ENCODE measurements at places on chromosomes 7 and 10. TPM values are rescaled to one million over a fixed set of nuclear protein-coding genes. Genes with fewer than 3 reads are reported as not detected.

Gene TMEM140
- total RNA-seq, result not detected

Gene CTNNA3
- 3.3 TPM for total RNA-seq

Gene IGF2BP3
- total RNA-seq, result 47.0 TPM

Gene CLDN4
- 0.54 TPM for total RNA-seq

- H3K36me3 ChIP-seq, result no peaks in the 10 kb centered on the region
- H3K27me3 ChIP-seq, result peaks cover 2% of the 10 kb centered on the region
- no peak overlapping the region for H3K27ac ChIP-seq
- peaks cover 14% of the 10 kb centered on the region for H3K4me1 ChIP-seq
- H3K4me3 ChIP-seq, result no peak overlapping the region
Observed at GRCh38 chr10:83075016-83075814, 1064.1 kb upstream of the GHITM start.

DNA sequence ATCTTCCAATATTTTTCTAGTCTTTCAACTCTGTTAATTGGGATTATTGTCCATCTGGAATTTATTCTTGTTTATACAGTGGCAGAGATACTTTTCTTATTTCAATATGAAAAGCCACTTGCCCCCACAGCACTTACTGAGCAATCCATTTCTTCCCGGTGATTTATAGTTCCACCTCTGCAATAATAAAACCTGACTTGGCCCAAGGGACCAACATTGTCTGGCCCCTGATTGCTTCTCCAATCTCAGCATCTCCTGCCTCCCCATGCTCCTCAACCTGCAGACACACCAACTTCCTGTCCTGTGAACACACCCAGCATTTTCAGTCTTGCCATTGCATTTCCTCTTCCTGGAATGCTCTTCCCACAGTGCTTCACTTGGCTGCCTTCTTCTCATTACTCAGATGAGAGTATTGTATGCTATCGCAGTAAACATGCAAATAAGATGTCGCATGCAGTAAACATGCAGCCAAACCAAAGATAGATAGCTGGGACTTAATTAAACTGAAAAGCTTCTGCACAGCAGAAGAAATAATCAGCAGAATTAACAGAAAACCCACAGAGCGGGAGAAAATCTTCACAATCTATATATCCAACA is 19.5 kb downstream of the ITGA8 start:
- H3K27me3 ChIP-seq, result no peaks in the 10 kb centered on the region
- H3K27ac ChIP-seq, result no peak overlapping the region
- no peak overlapping the region for H3K4me3 ChIP-seq
- peaks cover 7% of the 10 kb centered on the region for H3K4me1 ChIP-seq

DNA sequence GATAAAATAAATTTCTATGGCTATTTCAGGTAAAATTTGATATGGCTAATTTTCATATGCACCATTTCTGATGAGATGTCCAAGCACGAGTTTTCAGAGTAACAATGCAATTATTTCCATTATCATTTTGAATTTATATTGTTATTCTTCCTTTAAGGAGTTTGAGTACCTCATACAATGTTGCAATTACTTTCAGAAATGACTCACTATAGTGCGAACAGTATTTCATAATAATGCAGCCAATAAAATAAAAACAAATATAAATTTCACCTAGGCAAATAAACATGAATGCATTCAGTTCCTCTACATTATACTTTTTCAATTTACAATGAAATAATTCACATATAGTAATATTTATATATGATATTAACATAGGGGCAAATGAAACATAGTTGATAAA is 78.8 kb upstream of the LRRN3 start:
- no peaks in the 10 kb centered on the region for H3K27me3 ChIP-seq
- no peaks in the 10 kb centered on the region for H3K36me3 ChIP-seq
- DNase-seq, result no peak
- no peaks in the 10 kb centered on the region for H3K4me1 ChIP-seq

DNA sequence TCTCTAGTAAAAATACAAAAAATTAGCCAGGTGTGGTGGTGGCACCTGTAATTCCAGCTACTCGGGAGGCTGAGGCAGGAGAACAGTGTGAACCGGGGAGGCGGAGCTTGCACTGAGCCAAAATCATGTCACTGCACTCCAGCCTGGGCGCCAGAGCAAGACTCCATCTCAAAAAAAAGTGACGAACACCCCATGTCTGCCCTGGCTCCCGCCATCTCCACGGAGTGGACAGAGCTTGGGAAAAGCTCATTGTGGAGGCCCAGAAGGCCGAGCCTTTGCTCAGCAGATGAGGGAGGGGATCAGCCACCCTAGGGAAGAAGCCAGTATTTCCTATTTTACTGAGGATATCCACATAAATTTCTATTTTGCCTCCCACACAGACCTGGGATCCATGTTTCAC is 136.8 kb downstream of the DIP2C start:
- peaks cover 4% of the 10 kb centered on the region for H3K27me3 ChIP-seq
- no peaks in the 10 kb centered on the region for H3K36me3 ChIP-seq
- no peak for DNase-seq

DNA sequence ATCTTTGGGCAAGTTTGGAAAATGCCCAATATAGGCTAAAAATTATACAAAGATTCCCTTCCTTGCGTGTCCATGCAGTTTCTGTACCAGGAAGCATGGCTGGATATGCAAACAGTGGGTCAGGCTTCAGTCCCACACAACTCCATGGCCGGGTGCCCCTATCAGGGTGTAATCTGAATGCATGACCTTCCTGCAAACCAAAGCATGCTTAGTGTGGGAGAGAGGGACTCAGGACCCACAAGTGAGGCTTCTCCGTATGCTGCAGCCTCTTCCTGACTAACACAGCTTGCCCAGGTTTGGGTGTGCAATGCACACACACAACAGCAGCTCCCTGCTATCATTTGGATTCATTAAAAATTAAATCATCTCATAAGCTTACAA is 8.5 kb downstream of the AKR1B10 start:
- no peaks in the 10 kb centered on the region for H3K4me1 ChIP-seq
- no peak for DNase-seq
- no peak overlapping the region for H3K27ac ChIP-seq
- H3K36me3 ChIP-seq, result no peaks in the 10 kb centered on the region

- peaks cover 4% of the 10 kb centered on the region for H3K27me3 ChIP-seq
- no peak overlapping the region for H3K4me3 ChIP-seq
- peaks cover 7% of the 10 kb centered on the region for H3K36me3 ChIP-seq
- DNase-seq, result no peak
- H3K27ac ChIP-seq, result peak overlapping the region; percentile 86
Observed at GRCh38 chr7:90988996-90989765, 275.1 kb upstream of the FZD1 start.

DNA sequence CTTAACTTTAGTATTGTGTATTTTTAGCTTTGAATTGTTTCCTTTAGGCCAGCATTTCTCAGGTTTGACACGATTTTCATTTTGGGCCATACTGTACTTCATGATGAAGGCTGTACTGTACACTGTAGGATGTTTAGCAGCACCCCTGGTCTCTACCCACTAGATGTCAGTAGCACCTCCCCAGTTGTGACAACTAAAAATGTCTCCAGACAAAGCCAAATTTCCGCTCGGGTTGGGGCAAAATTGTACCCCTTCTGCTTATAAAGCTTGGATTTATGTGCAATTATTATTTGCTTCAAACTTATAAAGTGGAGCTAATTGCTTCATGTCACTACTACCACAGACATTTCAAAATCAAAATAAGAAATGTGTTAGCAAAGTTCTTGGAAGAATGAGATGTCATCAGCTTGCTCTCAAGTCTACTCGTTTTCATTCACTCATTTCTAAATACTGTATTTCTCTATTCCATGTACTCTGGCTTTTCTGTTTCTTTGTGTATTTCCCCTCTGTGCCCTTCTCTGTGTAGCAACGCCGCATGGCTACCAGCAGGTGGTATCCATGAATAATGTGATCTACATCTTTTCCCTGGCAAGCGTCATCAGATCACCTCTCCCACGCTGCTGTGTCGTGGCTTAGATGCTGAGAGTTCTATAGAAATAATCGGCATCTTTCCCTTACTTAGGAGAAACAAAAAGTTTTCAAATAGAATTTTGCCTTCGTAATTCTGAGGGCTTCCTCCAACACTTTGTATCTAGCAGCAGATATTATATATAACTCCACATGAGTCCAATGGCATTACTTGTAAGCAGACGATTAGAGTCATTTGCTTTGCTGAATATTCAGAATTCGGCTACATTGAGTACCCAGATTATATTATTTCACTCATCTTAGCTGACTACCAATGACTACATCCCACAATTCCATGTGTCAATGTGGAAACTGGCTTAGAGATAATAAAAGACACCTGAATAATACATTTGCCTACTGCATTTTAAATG is 47.8 kb upstream of the CALCR start:
- peaks cover 2% of the 10 kb centered on the region for H3K27me3 ChIP-seq
- peaks cover 5% of the 10 kb centered on the region for H3K36me3 ChIP-seq
- peaks cover 3% of the 10 kb centered on the region for H3K4me1 ChIP-seq
- peak overlapping the region; percentile 85 for H3K27ac ChIP-seq
- DNase-seq, result peak; percentile 31
- H3K4me3 ChIP-seq, result peak overlapping the region; percentile 56

- H3K27me3 ChIP-seq, result no peaks in the 10 kb centered on the region
- peaks cover 4% of the 10 kb centered on the region for H3K36me3 ChIP-seq
- H3K4me1 ChIP-seq, result peaks cover 9% of the 10 kb centered on the region
- H3K4me3 ChIP-seq, result no peak overlapping the region
- DNase-seq, result no peak
- H3K27ac ChIP-seq, result no peak overlapping the region
Observed at GRCh38 chr7:37598824-37599223, 84.7 kb upstream of the GPR141 start.

DNA sequence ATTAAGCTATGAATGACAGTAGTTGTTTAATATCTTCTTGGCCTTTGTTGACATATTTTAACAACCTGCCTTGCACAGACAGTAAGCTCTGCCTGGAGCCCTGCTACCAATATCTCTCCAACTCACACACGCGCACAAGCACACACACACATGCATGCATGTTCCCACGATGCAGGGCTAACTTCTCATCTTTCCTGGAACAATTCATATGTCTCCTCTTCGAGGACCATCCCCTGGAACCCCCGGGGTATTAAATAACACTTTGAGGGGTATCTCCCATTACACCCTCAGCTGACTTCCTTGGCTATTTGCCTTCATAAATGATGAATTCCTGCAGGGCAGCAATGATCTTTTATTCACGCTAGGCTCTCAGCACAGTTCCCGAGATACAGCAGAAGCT is 258.0 kb downstream of the TRIL start:
- peaks cover 11% of the 10 kb centered on the region for H3K27me3 ChIP-seq
- no peak for DNase-seq

DNA sequence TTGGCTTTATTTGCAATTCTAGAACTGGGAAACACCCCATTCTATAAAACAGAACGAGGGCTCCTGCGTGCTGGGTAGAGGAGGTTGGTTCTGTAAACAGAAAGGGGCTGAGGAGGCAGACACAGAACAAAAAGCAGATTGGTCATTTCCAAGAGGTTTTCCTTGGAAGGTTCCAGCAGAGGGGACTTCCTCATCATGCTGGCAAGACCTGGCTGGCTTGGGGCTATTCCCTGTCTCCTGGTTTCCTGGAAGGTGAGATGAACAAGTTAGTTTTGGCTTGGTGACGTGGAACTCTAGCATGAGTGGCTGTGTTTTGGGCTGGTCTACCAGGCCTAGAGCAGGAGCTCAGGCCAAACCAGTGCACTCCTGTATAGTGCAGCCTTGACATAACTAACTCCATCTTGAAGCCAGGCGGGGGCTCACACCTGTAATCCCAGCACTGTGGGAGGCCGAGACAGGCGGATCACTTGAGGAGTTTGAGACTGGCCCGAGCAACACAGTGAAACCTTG is 26.1 kb upstream of the DNAJB6 start:
- H3K4me1 ChIP-seq, result peaks cover 8% of the 10 kb centered on the region
- peaks cover 2% of the 10 kb centered on the region for H3K27me3 ChIP-seq
- no peaks in the 10 kb centered on the region for H3K36me3 ChIP-seq
- H3K4me3 ChIP-seq, result no peak overlapping the region
- H3K27ac ChIP-seq, result no peak overlapping the region
- no peak for DNase-seq

DNA sequence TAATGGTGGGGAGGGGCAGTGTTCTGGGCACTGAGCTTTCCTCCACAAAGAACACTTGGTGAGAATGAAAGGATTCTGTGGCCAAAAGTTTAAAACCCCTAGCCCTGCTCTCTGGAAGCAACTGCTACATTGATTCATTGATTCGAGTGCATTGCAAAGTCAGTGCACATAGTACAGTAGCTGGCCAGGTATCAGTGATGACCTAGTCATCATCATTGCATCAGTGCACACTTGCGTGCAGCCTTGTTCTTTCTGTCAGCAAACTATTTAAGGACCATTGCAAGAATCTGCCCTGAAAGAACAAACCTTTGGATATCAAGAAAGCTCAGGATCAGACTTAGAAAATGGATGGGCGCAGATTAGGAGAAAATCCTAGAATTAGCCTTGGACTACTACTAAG is 47.4 kb downstream of the CUL1 start:
- peaks cover 8% of the 10 kb centered on the region for H3K4me1 ChIP-seq
- no peak overlapping the region for H3K27ac ChIP-seq
- H3K36me3 ChIP-seq, result peaks cover 18% of the 10 kb centered on the region

- no peaks in the 10 kb centered on the region for H3K4me1 ChIP-seq
- DNase-seq, result no peak
- H3K27ac ChIP-seq, result no peak overlapping the region
- H3K4me3 ChIP-seq, result no peak overlapping the region
- peaks cover 4% of the 10 kb centered on the region for H3K27me3 ChIP-seq
- no peaks in the 10 kb centered on the region for H3K36me3 ChIP-seq
Observed at GRCh38 chr7:107666790-107667189, 6.2 kb downstream of the SLC26A4 start.

Measured in glutamatergic neuron (in vitro differentiated cells).